ENCODE measurements at places on chromosomes 13 and 19. TPM values are rescaled to one million over a fixed set of nuclear protein-coding genes. Genes with fewer than 3 reads are reported as not detected.

OR7G1 gene
- not detected for total RNA-seq

GRCh38 chr19:50384685-50385535 lies 763 bp downstream of the POLD1 start:
- DNase-seq: no peak

KCNC3 gene
- 1.6 TPM for total RNA-seq

DNA sequence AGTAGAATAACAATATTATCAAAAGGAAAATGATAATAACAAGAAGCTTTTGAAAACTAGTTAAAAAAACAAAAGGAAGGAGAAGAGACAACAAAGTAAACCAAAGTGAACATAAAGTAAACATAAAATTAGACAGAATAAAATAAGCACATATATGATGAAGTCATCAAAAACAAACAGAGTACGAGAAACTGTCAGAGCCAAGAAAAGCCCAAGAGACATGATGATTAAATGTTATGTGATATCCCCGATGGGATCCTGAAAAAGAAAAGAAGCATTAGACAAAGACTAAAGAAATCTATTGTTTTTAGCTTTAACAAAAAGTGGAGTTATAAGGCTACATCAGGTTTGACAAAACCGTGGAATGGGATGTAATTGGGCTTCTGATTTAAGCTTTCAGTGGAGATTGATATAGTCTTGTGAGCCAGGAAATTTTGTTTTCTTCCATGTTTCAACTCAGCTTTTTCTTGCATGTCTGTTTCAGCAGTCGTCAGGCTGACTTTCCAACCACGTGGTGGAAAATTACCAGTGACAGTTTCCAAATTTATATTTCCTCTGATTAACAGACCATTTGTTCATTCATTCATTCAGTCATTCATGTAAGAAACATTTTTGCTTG lies 64.9 kb downstream of the KL start:
- no peak for DNase-seq

- no peak for DNase-seq
Observed at GRCh38 chr19:2306971-2307370, 983 bp downstream of the LINGO3 start.

GRCh38 chr19:1401138-1401888 lies at the start of gene GAMT:
Gene GAMT (minus strand): TSS chr19:1401542. CDS start chr19:1401476, 66 bp downstream.
- DNase-seq: no peak

- DNase-seq: no peak
Observed at GRCh38 chr13:66563076-66563475, 667.1 kb downstream of the PCDH9 start.

GRCh38 chr13:75761369-75761768 lies 125.2 kb downstream of the LMO7 start:
- DNase-seq: no peak

DNA sequence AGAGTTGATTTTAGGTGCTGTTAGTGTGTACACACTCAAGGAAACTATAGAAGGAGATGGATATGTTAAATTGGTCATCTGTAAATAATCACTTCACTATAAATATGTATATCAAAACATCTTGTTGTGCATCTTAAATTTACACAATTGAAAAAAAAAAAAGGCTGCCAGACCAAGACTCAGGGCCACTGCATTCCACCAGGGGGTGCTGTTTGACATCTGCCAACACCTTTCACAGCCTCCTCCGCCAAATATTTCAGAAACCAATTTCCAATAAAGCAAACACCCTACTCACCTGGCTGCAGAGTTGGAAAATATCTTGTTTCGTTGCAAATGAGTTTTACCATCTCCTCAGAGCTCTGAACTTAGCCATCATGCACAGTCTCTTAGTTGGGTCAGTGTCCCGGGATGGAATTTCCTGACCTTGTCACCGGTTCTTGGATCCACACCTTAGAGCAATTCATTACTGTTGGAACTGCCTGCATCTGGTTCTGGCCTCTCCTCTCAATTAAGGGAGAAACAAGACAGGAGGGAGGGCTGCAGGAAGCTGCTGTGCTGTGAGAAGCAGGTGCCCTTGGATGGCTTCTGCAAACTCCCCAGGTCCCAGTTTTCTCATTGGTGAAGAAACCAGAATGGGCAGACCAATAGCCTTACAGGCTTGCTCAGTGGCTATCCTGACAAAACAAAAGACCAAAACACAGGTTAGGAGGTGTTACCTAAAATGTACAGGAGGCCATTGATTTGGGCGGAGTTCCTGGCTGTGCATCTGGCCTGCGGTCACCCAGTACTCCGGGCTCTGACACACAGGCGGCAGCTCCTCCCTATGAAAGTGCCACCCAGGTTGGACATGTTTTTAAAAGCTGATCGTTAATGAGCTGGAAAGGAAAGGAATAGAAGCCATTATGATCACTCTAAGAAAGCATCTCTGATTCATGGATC lies 746.6 kb downstream of the UQCRFS1 start:
- no peak for DNase-seq

DNA sequence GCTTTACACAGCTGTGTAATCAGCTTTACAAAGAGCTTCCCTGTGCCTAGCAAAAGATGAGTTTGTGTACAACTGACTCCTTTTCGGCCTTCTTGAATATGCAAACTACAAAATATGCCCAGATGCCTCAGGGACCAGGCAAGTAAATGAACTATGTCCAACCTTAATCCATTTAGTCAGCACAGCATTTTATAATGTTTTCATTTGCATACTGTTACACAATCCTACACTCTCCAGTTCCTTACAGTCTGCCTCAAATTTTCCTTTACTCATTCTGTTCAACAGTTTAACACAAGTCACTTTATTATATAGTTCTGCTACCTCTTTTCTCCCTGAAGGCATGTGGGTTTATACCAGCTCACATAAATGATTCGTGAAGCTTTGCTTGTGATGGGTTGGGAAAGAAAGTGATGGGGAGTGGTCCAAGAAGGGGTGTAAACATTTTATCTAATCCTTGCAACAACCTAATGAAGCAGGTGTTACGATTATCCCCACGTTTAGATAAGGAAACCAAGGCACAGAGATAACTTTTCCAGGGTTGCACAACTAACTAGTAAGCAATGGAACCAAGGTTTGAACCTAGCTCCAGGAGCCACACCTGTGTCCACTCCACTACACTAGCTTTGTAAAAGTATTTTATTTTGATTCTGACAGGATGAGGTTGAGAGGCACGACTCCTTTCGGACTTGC lies 3.3 kb upstream of the USP12 start:
- no peak for DNase-seq

- no peak for DNase-seq
Observed at GRCh38 chr13:57636816-57637215, 5.3 kb downstream of the PCDH17 start.

All from aorta (tissue), 5 donors.